Cortex of kidney (tissue), 1 donor: ENCODE measurements at places on chromosomes 13 and 19.
A peak's percentile ranks its signal among the peaks of the same experiment; 100 is the strongest.

DNA sequence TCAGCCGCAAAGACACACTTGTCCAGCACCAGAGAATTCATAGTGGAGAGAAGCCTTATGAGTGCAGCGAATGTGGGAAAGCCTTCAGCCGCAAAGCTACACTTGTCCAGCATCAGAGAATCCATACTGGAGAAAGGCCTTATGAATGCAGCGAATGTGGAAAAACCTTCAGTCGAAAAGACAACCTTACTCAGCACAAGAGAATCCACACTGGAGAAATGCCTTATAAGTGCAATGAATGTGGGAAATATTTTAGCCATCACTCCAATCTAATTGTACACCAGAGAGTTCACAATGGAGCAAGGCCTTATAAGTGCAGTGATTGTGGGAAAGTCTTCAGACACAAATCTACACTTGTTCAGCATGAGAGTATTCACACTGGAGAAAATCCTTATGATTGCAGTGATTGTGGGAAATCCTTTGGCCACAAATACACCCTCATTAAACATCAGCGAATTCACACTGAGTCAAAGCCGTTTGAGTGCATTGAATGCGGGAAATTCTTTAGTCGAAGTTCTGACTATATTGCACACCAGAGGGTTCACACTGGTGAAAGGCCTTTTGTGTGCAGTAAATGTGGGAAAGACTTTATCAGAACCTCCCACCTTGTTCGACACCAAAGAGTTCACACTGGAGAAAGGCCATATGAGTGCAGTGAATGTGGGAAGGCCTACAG, 6.8 kb downstream of the ZNF134 start:
- DNase-seq: no peak

- no peak for DNase-seq
Observed at GRCh38 chr13:53807251-53807834, 778.7 kb downstream of the OLFM4 start.

DNA sequence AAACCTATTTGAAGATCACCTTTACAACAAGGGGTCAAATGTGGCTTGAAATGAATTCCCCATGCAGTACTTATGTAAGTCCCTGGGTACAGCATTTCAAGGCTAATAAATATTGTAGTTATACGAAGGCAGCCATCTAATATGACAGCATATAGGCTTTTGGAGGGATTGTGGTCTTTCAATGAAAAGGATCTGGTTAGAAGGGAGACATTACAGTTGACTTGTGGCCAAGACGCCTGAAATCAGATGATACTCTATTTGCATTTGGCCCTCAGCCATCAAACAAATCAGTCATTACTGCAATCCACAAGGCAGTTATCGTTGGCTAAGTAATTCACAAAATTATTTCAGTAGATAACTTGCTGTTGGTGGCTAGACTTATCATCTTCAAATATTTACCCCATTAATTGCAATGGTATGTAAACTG, 242.7 kb downstream of the DCLK1 start:
- no peak for DNase-seq

DNA sequence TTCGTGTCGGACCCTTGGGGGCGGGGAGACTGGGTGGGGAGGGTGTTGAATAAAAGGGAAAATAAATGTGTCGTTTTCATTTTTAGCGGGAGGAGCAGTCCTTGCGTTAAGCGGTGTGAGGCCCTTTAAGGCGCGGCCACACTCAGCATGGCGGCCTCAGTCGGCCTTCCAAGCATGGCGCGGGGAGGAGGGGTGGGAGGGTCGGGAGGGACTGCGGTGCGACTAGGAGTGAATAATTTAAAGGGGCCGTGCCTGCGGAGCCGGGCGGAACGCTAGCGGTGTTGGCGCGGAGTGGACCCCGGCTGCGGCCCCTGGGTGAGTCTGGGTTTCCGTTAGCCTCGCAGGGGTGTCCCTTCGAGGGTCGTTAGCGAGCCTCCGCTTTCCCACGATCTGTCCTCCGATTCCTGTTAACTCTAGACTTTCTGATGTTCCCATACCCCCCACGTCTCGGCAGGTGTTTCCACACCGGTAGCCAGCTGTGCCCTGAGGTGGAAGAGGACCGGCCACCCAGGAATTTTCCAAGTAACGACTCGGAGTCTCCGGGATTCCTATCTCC, 1.5 kb upstream of the PNPLA6 start:
- no peak for DNase-seq

DNA sequence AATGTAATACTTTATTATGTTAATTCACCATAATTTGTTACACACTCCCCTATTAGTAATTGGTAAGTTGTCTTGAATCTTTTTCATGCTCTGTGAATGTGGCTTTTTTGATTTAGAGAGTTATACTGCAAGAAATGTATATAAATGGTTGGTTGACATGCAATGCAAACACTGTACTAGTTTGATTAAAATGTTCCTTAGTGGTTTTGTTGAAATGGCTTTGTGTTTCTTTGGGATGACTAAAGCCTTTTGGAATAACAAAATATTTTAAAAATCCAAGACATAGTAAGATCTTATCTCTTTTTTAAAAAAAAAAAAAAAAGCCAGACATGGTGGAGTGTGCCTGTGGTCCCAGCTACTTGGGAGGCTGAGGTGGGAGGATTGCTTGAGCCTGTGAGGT, 10.5 kb downstream of the LAMP1 start:
- no peak for DNase-seq

GRCh38 chr19:11197291-11198174, at the start of gene KANK2:
Gene KANK2 (minus strand): TSS chr19:11197545. CDS start chr19:11194511, 3,034 bp downstream.
- DNase-seq: peak; percentile 64

- DNase-seq: no peak
Observed at GRCh38 chr13:22162889-22163288, 492.0 kb downstream of the FGF9 start.

- DNase-seq: no peak
Observed at GRCh38 chr13:60787083-60787482, 390.1 kb downstream of the TDRD3 start.

DNA sequence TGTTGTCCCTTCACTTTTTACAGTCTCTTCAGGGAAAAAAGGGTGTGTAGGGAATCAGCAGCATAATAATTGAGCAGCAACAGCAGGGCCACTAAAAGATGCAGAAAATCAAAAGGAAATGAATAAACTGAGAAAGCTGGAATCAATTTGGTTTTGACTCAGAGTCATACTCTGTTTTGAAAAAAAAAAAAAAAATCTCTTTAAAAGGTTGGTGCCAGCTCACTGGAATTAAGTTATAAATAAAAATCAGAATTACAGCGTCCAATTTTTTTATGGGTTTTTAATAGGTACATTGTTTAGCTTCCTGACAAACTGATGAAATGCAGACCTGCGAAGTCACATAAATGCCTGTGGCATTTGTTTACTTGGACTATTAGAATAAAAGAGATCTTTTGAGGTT, 231.9 kb downstream of the COG6 start:
- DNase-seq: no peak

- no peak for DNase-seq
Observed at GRCh38 chr19:40982594-40983101, 8.4 kb upstream of the CYP2B6 start.

DNA sequence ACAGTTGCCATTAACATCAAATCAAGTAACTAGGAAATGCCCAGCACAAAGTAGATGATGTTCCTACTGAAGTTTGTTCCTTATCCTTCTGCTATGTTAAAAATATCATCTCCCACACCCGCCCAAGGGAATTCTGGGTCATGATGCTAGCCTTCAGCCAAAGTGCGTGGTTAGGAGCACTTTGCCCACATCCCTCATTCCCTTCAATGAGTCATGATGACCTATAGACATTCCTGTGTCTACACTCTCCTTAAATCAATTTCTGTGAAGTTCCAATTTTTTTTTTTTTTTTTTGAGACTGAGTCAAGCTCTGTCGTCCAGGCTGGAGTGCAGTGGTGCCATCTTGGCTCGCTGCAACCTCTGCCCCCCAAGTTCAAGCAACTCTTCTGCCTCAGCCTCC, 17.0 kb downstream of the RXFP2 start:
- DNase-seq: no peak

DNA sequence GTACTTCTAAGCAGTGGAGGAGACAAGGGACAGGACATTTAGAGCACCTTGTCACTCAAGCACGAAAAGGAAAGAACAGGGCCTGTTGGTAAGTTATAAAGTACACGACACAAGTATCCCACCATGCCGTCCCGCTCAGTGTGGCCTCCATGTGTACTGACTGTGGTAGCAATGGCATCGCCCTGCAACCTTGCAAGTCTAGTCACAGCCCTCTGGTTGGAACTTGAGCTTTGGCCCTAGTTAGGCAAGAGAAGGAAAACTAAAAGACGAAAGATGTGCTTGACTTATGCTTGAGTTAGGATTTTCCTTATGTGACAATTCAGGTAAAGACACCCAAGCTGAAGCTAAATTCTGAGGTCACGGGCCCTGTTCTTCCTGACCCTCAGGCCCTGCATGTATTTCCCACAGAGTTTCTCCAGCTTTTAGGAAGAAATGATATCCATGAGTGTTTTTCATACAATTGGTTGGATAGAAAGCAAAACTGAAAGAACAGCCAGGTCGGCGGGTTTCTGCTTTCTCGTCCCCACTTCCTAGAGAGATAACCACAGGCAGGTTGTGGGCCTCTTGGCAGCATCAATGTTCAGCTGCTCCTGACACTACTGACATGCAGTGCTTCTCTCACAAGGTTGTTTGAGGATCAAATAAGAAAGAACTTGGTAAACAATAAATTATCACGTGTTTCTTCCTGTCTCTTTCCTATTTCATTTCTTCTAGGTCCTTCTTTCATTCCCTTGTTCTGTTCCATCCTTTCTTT, 216.2 kb downstream of the IRS2 start:
- DNase-seq: no peak

DNA sequence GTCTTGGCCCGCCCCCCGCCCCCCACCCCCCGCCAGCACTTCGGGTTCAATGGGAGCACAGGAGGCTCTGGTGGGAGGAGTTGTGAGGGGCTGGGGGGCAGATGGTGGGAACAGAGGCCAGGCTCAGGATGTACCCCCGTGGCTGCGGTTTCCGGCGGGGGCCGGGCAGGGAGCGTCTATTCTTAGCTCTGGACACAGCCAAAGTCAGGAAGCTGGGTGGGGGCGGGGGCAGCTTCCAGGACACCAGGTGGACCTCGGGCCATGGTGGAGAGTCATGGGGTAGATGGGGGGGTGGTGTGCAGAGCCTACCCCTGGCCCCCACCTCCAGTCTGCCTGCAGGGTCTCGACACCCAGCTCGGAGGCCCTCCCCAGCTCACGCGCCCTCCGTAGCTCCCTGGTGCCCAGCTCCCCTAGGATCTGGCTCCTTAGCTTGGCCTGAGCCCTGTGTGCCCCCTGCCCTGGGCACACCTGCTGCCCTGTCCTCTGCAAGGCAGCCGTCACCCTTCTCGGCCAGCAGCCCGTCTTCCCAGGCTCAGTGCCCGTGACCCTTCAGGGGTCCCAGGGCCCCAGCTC, 2.2 kb upstream of the TBXA2R start:
- DNase-seq: no peak

DNA sequence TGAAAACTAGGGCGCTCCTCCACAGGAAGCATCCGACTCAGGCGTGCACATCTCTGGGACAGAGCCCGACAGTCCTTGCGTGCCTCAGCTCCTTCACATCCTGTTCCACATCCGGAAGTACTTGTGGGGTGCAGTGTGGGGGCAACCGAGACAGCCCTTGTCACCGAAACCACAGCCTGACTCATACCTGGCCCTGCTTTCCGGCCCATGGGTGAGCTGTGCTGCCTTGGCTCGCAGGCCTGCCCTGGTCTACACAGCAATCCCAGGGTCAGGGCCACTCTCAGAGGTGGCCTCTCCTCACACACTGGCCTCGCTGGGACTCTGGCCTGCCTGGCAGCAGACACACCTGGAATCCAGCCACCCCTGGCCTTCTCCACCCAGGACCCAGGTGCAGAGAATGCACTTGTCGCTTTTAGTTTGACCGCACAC, 100.4 kb downstream of the STK24 start:
- no peak for DNase-seq

- DNase-seq: no peak
Observed at GRCh38 chr13:46982856-46983582, 86.2 kb upstream of the HTR2A start.

- no peak for DNase-seq
Observed at GRCh38 chr13:105207572-105208293, 1327.7 kb downstream of the EFNB2 start.

GRCh38 chr19:55047951-55048350, 9.9 kb upstream of the GP6 start:
- DNase-seq: no peak

DNA sequence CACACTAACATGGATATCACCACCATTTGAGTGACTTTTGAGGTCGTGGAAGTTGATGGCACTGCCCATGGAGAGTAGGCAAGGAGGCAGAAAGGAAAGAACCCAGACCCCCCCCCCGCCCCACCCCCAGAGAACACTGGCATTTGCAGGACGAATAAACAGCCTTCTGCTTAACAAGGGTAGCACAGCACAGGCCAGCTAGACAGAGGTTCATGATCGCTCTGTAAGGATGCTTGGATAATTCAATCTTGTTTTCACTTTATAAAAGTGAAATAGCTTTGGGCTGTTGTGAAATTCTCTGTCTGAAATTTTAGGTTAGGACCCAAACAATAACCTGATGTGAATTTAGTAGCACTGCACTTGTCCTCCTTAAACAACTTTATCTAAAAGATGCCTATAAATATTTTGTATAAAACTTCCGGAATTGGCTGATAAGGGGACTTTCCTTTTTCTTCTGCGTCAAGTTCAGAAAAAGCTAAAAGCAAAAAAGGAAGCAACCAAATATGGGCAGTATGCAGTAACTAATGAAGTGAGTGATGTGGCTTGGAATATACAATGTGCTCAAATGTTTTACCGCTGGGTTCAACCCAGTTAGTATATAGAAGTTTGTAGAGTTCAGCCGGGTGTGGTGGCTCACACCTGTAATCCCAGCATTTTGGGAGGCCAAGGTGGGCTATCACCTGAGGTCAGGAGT, 163.7 kb downstream of the SHISA2 start:
- DNase-seq: no peak

GRCh38 chr19:38723990-38724854, 20.1 kb downstream of the CAPN12 start:
- no peak for DNase-seq

DNA sequence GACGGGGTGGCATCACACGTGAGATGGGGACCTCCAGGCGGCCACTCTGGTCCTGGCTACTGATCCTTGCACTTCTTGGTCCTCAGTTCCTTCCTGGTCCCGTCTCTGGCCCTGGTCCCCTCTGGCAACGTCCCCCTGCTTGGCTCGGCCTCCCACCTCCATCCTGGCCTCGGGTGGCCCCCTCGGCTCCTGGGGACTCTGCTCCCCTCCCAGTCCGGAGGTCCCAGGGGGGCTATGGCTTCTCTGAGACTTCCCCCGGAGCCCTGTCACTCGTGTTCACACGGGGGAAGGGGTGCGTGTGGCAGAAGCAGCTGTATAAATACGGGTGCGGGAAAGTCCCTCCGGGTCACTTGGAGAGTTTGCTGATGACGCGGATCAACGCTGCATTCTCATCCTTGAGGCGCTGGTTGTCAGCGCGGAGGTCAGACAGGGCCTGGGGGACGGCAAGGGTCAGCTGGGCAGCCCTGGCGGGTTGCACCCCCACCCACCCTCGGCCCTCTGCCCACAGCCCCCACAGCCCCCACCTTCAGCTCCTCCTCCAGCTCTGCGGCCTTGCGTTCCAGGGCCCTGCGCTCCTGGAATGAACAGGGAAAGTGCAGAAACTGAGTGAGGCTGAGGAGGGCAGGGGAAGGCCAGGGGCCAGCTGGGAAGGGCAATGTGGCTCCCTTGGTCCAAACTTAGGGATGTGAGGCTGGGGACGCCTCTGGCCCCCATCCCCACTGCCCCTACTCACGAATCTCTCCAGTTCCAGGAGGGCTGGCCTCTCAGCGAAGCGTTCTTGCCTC, 15.6 kb downstream of the EPS8L1 start:
- no peak for DNase-seq
